ENCODE measurements at places on chromosomes 12 and 14.

DNA sequence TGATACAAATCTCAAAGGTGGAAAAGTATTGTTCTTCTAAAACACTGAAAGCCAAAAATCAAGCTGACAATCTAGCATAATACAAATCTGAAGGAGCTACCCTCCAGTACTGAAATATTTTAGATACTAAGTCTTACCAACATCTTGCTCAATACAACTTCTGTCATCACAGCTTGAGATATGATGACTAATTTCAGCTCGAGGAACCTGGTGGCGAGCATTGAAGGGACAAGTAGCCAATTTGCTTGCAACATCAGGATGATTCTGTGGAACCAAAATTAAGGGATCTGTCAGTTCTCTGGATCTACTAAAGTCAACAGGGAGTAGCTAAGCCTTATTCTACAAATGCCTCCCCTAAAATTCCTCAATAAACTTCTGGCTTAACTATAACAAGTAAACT is 10.4 kb downstream of the GTSF1 start:
- no peak for DNase-seq

DNA sequence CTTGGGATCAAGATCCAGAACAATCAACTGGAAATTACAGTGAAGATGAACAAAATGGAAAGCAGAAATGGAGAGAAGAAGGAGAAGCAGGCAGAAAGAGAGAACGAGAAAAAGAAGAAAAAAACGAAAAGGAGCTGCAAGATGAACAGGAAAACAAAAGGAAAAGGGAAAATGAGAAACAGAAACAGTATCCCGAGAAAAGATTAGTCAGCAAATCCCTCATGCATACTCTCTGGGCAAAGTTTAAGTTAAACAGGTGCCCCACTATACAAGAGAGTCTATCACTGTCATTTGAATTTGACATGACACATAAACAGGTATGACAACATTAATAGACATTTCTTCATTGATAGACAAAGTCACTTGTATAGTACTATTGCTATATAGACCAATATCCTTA is 5.0 kb downstream of the NANOGNB start:
- DNase-seq, result no peak

DNA sequence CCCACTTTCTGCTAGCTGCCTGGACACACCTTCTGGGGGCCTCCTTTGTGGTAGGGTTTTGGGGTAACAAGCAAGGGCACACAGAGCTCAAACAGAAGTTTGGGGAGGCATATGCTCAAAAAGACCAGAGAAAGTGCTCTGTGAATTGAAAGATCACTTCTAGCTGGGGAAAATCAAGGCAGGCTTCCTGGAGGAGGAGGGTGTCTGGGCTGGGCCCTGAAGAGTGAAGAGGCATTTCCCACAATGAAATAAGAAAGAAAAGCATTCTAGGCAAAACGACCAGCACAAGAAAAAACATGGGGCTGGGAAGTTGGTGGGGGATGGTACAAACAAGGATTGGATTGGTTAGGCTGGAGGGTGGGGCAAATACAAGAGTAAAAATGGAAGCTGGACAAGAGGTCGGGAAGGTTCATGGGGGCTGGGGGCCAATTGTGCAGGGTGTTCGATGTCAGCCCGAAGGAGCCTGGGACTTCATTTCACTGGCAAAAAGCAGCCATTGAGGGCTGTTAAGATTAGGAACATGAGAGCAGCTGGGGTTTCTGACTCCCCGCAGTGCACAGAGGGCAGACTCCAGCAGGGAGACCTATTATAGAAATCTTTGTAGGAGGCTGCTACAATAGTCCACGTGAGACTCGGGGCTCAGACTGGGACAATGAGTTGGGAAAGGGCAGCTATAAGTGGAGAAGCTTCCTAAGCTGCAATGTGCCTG is 51.5 kb upstream of the CMKLR1 start:
- no peak for DNase-seq

GRCh38 chr12:53976172-53976822 is 1.5 kb upstream of the HOTAIR start:
- DNase-seq, result no peak

DNA sequence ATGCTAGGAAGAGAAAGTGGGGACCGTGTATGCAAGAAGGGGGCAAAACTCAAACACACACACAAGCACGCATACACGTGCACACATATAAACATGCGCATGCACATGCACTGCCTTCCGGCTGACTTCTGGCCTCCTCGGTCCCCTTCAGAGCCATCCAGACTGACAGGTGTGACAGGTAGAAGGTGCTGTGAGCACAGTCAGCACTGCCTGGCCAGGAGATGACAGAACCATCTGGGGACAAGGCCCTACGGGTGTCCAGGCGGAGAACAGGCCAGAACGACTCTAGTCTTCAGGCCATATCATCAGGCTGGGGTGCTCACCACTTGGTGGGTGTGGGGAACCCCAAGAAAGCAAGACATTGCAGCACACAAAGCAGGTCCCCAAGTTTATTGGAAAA is 7.3 kb downstream of the KRT83 start:
- no peak for DNase-seq

- no peak for DNase-seq
Observed at GRCh38 chr14:76134231-76134630, 17.5 kb upstream of the GPATCH2L start.

DNA sequence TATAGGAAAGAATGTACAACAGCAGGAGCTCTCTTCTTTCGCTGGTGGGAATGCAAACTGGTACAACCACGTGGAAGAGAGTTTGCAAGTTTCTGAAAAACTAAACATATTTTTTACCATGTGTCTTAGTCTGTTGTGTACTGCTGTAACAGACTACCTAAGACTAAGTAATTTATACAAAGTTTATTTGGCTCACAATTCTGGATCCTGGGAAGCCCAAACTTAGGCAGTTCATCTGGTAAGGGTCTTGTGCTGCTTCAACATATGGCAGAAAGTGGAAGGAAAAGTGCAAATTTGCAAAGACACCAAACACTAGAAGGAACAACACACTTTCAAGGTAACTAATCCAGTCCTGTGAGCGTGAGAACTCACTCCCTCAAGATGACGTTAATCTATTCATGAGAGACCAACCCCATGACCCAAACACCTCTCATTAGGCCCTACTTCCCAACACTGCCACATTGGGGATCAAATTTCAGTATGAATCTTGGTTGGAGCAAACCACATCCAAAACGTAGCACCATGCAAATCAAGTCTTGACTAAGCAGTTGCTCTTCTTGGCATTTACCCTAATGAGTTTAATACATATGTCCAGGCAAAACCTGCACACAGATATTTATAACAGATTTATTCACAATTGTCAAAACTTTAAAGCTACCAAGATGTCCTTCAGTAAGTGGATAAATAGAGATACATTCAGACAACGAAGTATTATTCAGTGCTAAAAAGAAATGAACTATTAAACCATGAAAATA is 481.9 kb upstream of the FOXG1 start:
- DNase-seq, result no peak

- DNase-seq, result no peak
Observed at GRCh38 chr12:49946086-49946485, 4.5 kb upstream of the AQP2 start.

DNA sequence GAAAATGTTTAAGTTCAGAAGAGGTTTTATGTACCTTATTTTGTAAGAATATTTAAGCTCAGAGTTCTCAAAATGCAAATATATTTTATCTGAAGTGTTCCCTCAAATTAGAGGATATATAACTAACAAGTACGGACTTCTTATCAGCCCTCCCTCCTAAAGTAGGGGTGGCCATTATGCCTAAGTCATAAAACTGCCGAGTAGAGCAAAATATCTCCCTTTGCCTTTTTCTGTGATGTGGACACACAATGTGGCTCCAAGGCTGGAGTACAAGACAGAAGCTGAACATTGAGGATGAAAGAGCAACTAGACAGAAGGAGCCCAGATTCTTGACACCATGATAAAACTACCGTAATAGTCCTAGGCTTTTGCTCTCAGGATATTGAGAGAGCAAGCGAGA is 120.9 kb downstream of the MED13L start:
- no peak for DNase-seq

DNA sequence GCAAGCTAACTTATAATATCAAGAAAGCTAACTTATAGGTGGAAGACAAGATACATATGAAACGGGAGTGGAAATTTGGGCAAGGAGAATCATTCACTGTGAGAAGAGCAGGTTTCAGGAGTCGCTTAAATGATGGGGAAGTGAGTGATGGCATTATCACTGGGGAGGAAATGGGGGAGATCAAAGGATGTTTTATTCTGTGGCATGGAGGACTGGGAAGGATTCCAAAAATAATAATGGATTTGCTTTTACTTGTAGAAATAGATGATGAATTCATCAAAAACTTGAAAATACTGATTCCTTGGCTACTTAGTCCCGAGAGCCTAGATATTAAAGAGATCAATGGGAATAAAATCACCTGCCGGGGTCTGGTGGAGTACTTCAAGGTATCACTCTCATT is 47.8 kb downstream of the SAV1 start:
- DNase-seq, result no peak

- DNase-seq, result no peak
Observed at GRCh38 chr12:42809226-42809625, 219.7 kb upstream of the PRICKLE1 start.

GRCh38 chr12:74871817-74872216 is 334.2 kb downstream of the ATXN7L3B start:
- DNase-seq, result no peak

- no peak for DNase-seq
Observed at GRCh38 chr12:89645434-89645833, 63.2 kb downstream of the ATP2B1 start.

GRCh38 chr12:42362647-42363260 is 36.8 kb downstream of the PPHLN1 start:
- DNase-seq, result no peak

DNA sequence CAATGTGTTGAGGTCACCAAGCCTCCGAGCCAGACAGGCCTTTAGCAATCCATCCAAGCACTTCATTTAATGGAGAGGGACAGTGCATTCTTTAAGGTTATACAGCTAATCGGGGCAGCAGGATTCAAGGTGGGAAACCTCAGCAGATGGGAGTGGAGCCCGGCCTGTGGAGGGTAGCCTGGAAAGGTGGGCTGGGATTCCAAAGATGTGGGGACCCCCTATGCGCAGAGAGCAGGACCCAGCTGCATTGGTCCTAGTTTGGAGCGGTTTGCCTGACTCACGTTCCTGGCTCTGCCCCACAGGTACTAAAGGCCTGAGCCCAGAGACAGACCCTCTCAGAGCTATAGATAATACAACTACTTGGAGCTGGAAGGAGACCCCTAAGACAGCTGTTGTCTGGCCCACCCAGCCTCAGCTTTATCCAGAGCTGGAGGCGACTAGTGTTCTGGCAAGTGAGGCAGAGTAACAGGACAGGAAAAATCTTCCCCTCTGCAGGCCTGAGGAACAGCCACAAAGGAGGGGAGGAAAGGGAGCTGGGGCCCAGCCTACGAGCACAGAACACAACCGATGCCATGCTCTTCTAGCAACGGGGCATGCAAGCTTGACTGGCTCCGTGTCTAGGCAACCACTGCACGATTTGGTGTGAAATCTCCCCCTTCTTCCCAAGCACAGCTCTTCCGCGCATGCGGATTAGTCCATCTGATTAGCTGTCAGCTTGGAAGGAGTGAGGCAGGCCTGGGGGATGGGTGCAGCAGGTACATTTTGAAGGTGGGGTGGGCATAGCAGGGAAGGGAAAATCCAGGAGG is 1.1 kb upstream of the MYH7 start:
- no peak for DNase-seq

GRCh38 chr12:122860040-122860853 is 25.0 kb downstream of the HIP1R start:
- DNase-seq, result peak; percentile 50

DNA sequence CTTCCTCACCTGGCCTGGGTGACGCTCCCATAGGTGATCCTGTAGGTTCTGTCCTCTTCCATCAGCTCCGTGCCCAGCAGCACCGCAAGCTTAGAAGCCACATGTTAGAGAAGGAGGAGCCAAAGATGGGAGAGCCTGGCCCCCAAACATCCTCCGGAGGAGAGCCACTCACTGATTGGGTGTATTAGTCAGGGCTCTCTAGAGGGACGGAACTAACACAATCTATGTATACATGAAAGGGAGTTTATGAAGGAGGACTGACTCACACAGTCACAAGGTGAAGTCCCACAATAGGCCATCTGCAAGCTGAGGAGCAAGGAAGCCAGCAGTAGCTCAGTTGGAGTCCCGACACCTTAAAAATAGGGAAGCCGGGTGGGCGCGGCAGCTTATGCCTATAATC is 1273.1 kb upstream of the TMEM132C start:
- no peak for DNase-seq

- DNase-seq, result no peak
Observed at GRCh38 chr12:53120685-53121525, 17.6 kb downstream of the SOAT2 start.

- no peak for DNase-seq
Observed at GRCh38 chr12:5505116-5505515, 73.2 kb downstream of the NTF3 start.

DNA sequence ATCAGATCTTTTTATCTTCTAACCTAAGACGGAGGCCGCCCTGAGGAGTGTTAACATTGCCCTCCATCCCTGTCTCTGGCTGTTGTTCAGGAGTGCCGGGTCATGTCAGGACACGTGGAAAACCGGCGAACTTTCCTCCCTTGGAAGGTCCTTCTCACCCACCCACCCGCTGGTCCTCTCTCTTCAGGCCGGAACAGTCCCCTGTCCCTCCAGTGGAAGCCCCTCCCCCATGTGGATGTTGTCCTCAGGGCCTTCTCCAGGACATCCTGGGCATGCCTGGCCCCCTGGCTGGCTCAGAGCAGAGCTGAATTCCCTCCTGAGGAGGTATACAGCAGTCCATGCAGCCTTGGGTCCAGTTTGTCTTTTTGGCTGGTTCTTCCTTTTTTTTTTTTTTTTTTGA is 20.3 kb upstream of the ITPK1 start:
- no peak for DNase-seq

- DNase-seq, result no peak
Observed at GRCh38 chr12:70267550-70267949, 24.3 kb downstream of the CNOT2 start.

- DNase-seq, result peak; percentile 15
Observed at GRCh38 chr14:21825149-21825743, 151.6 kb upstream of the OR4E1 start.

- no peak for DNase-seq
Observed at GRCh38 chr14:54808326-54809161, 94.1 kb downstream of the GCH1 start.

DNA sequence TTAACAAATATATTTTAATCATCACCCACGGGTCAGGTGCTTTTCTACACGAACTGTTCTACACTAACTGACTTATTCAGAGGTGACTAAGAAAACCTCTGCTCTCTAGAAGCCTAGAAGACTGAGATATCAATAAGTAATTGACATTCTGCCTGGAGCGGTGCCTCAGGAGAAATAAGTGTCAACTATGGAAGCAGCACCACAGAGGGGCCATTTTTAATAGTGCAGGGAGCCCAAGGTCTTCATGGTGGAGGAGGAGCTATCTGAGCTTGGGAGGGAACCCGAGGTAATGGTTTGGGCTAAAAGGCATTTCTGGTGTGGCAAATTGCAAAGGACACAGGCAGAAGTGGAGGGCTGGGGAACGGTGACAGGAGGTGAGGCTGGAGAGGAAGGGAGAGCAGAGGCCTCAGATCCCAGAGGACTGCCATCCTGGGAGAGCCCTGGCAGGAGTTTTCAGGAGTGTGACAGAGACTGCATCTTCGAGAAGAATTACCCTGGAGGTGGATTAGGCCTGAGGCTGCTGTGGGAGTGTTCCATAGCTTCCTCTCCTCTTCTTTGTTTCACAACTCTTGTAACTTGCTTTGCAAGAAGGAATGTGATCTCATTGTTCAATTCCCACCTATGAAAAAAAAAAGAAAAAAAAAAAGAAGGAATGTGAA is 123.1 kb downstream of the NPAS3 start:
- no peak for DNase-seq

- DNase-seq, result peak; percentile 12
Observed at GRCh38 chr12:108884116-108885012, 4.5 kb downstream of the DAO start.
